NK-92 treated with Interleukin-12 subunit alpha and Interleukin-12 subunit beta, amount 100 ng/mL, for 24 hours (cell line): ENCODE measurements at places on chromosomes 12 and 14.

DNA sequence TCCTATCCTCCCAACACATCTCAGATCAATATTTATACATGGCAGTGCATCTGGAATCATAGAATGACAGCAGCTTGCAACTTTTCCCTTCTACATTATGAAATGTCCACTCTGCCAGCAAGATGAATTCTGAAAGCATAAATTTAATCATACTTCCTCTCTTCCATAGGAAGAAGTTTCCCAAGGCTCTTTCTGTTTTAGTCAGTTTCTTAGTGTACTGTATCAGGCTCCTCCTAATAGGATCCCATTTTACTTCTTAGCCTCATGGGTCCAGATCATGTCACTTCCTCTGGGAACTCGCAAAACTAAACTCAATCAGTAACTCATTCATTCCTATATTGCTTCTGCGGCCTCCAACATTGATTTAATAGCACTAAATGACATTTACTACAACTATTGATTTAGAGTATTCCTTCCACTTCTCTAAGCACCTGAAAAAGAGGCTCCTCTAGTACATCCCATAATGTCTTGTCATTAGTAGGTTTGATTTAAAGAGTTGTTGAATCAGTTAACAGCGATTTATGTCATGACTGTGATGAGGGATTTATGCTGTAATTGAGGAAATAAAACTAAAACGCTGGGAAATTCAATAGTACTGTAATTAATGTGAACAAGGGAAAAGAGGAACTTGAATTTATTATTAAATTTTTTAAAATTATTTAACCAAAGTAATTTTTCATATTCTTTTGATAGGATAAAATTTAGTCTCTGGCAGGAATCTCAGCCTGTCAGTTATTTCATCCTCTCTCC is 4.0 kb downstream of the CLEC1A start:
- no peak for DNase-seq

DNA sequence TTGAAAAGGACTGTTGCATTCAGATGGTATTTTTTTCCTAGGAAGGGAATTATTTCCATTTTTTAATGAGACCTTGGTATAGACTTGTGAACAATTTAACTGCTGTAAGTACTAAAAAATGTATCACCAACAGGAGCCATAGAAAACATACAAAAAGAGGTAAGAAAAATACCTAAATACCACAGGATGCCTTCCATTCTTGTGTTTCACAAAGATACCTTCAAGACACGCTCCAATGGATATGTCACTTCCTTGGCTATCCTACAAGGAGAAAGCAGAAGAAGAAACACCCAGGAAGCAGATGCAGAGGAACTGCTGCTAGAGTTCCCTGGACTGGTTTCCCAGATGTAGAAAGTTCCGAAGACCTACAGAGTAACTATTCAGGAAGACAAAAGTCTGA is 54.2 kb downstream of the PTPN21 start:
- no peak for DNase-seq

DNA sequence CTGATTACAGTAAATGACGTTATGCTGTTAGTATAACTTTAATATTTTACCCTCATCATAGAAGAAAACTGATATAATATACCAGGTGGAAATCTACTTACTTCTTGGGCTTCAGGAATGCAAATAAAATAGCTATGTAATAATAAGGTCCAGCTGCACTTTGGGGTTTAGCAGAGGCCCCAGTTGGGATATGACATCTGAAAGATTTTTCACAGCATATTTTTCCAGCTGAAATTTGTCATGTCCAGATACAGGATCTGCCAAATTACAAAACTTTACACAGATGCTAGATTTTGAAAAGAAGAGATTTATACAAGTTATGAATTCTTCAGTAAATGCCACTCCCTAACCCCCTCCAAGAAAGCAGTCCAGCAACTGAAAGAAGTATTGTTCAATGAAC is 29.2 kb upstream of the DCN start:
- DNase-seq, result no peak

GRCh38 chr12:6115389-6115788 is 9.1 kb downstream of the VWF start:
- no peak for DNase-seq

DNA sequence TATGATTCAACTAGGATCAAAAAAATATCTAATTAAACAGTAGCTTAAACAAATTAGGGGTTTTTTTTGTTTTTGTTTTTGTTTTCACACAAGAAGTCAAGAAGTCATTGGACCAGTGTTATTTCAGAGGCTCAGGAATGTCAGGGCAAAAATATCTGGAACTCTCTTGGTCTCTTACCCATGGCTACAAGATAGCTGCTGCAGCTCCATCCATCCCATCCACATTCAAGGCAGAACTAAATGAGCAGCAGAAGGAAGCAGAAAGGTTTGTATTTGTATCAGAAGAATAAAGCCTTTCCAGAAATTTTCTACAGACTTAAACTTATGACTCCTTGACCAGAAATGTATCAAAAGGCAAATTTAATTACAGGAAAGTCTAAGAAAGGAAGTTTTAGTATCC is 33.8 kb upstream of the BCL2L14 start:
- no peak for DNase-seq

- DNase-seq, result no peak
Observed at GRCh38 chr12:124756760-124757159, 106.9 kb downstream of the SCARB1 start.

GRCh38 chr12:65892841-65893251 is 68.6 kb downstream of the HMGA2 start:
- no peak for DNase-seq

DNA sequence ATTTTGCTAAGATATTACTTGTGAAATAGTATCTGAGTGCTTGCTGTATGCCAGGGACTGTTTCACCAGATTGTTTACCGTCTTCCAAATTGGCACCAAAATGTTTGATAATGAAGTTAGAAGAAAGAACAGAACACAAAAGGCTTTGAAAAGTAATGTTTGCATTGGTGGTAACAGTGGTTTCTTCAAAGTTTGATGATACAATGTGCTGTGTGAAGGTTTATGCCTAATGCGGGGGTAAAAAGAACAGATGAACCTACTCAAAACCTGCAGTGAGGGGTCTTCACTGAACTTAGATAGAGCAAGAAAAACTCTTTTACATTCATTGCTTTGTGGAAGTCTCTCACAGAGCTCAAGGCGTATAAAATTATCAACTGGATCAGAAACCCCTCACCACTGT is 76.2 kb downstream of the PRKCH start:
- DNase-seq, result no peak

GRCh38 chr14:103259184-103259583 is 74.9 kb upstream of the EIF5 start:
- DNase-seq, result no peak

- DNase-seq, result no peak
Observed at GRCh38 chr14:87017335-87017734, 975.6 kb downstream of the GALC start.

DNA sequence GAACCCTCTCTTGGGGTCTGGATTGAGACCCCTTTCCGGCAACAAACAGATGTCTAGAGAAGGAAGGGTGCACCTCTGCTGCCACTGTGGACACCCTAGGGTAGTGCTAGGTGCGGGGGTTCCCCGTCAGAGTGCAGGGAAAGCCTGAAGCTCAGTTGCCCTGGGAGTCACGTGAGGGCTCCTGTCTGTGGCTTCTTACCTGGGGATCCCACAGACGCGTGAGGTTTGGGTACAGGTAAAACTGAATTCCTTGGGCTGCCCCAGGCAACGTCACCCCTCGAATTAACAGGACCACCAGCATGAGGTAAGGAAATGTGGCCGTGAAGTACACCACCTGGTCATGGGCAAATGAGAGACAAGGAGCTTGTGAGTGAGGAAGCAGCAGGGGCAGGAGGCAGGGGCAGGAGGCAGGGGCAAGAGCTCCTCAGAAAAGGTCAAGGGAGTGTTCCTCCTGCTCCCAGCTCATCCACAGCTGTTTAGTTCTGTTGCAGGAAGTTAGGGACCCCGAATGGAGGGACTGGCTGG is 21.0 kb upstream of the SLC6A12 start:
- no peak for DNase-seq

GRCh38 chr14:76993752-76994151 is 34.8 kb downstream of the IRF2BPL start:
- DNase-seq, result no peak

GRCh38 chr14:28300356-28300755 is 466.2 kb upstream of the FOXG1 start:
- no peak for DNase-seq

GRCh38 chr14:98477935-98478334 is 794.1 kb downstream of the BCL11B start:
- DNase-seq, result no peak

- no peak for DNase-seq
Observed at GRCh38 chr12:131092901-131093603, 139.3 kb downstream of the ADGRD1 start.

GRCh38 chr12:78555802-78556201 is 308.8 kb upstream of the SYT1 start:
- no peak for DNase-seq

DNA sequence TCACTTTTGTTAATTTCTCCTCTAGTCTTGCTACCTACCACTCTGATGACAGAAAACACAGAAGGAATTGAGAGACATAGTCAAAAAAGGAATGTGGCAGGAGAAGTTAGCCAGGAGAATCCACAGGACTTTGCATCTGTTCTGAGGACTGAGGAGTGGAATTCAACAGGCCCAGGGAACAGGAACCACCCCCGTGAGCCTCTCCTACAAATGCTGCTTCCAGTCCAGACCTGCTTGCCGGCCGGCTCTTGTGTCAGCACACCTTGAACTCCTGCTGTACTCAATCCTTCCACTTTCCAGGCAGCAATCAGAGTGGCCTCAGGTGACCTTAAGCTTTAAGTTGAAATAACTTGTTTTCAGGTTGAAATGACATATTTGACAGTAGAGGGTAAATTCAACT is 903.1 kb downstream of the BCL11B start:
- no peak for DNase-seq

DNA sequence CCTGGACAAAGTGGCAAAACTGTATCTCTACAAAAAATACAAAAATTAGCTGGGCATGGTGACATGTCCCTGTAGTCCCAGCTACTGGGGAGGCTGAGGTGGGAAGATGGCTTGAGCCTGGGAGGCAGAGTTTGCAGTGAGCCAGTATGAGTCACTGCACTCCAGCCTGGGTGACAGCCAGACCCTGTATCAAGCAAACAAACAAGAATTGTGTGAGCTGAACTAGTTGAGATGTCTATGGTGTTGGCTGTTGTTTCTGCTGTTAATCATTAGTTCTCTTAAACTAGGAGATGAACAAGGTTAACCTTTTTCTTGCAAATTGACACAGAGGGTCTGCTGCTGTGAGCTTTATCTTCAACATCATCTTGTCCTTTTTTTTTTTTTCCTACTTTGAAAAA is 23.6 kb downstream of the RASSF3 start:
- no peak for DNase-seq

DNA sequence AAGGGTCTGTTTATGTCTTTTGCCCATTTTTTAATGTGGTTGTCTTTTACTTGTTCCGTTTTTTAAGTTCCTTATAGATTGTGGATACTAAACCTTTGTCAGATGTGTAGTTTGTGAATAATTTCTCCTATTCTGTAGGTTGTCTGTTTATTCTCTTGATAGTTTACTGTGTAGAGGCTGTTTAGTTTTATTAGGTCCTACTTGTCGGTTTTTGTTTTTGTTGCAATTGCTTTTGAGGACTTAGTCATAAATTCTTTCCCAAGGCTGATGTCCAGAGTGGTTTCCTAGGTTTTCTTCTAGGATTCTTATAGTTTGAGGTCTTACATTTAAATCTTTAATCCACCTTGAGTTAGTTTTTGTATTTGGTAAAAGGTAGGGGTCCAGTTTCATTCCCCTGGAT is 33.9 kb downstream of the SLC39A9 start:
- no peak for DNase-seq

DNA sequence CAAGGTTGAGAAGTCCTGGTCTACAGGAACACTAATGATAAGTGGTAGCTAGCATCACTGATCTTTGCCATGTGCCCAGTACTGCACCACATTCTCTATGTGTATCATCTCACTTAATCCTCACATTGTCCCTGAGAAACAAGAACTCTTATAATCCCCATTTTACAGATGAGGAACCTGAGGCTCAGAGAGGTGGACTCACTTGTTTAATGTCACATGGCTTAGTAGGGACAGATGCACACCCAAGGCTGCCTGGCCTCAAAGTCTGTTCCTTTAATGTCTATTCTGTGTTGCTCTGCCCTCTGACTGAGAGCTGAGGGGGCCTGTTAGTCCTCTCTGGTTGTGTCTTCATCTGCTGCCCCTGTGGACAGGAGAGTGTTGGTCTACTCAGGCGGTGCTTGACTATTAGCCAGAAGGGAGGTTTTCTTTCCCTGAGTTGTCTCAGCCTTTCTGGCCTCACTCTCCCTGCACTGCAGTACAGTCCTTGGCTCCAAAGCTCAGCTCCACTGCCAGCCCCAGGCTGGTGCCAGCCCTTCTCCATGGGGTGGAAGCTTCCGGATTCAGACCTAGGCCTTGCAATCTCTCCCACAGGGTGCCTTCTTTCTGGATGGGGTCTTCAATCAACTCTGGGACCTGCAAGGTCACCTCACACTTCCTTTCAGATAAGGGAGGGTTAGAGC is 4.9 kb upstream of the DYNLL1 start:
- DNase-seq, result no peak

DNA sequence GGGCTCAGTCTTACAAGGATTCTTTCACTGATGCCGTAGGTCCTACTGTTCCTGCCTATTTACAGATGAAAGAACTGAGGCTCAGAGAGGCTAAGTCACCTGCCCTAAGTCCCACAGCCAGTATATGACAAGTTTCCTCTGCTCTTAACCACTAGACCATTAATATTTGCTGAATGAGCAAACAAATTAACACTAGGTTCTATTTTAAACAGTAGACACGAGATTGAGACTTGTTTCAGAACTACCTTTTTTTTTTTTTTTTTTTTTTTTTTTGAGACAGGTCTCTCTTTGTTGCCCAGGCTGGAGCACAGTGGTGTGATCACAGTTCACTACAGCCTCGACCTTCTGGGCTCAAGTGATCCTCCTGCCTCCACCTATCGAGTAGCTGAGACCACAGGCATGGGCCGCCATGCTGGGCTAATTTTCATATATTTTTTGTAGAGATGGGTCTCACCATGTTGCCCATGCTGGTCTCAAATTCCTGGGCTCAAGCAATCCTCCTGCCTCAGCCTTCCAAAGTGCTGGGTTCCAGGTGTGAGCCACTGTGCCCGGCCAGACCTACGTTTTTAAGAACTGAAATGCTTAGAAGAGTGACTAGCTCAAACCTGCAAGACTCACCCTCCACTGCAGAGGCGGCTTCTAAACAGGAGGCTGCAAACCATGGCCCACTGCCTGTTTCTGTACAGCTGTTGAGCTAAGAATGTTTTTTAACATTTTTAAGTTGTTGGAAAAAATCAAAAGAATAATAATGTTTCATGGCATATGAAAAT is 12.9 kb downstream of the SYNE3 start:
- no peak for DNase-seq

GRCh38 chr14:64416348-64416932 is 28.3 kb downstream of the MTHFD1 start:
- DNase-seq, result no peak

- no peak for DNase-seq
Observed at GRCh38 chr12:82765971-82766705, 79.4 kb downstream of the TMTC2 start.

- no peak for DNase-seq
Observed at GRCh38 chr12:56941299-56942017, 7.2 kb upstream of the SDR9C7 start.

- no peak for DNase-seq
Observed at GRCh38 chr12:96193725-96194575, at the start of gene ELK3. TSS of gene ELK3 (plus strand) at chr12:96194375.

GRCh38 chr14:26966908-26967307 is 369.1 kb upstream of the NOVA1 start:
- no peak for DNase-seq

GRCh38 chr12:72369423-72369959 is 97.3 kb downstream of the TRHDE start:
- no peak for DNase-seq
